Choroid plexus epithelial cell (primary cell): ENCODE measurements at places on chromosomes 3 and 15.

DNA sequence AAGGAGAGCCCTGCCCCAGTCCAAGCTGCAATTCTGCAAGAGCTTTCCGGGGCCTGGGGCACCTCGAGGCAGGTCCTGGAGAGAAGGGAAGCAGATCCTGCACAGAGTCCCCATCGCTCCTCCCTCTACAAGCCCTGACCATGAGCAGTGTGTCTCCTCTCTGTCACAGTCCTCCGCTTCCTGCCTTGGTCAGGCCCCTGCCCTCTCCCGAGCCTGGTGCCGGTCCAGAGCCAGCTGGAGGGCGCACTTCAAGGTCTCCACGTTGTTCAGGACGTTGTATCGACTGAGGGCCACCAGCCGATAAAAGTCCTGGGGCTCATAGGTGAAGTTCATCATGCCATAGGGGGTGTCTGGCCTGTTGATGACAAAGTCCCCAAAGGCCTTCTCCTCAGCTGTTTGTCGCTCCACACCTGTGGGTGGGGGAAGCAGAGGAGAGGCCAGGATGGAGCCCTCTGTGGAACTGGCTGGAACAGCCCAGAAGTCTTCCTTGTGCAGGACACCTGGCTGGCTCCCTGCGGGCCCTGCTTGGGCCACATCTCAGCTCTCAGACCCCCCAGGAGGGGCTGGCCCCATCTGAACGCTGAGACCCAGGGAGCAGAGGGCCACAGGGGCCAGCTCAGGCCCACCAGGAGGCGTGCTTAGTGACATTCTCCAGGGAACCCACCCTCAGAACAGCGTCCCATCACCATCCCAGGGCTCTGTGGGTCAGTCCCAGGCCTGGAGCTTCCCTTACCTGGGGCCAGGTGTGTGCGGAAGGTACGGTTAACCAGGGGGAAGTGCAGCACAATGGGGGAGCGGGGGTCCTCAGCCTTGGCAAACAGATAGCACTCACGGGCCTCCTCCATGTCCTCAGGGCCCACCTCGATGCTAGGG, 14.4 kb downstream of the PLA2G4F start:
- no peak for DNase-seq

DNA sequence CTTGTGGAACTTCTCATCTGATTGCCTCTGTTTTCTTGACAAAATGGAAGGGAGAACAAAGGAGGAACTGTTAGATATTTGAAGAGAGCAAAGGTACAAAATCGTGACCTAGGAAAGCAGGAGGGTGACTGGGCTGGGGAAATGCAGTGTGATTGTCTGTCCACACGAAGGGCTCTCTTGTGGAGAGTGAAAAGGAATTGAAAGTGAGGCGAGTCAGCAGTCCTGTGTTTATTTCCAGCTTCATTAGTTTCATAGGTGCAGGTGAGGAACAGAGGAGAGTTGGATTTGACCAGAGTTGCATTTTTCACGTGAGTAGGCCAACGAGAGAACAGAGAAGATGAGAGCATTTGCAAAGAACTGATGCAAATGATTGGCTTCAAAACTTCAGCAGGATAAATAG, 336.4 kb upstream of the SATB1 start:
- no peak for DNase-seq

DNA sequence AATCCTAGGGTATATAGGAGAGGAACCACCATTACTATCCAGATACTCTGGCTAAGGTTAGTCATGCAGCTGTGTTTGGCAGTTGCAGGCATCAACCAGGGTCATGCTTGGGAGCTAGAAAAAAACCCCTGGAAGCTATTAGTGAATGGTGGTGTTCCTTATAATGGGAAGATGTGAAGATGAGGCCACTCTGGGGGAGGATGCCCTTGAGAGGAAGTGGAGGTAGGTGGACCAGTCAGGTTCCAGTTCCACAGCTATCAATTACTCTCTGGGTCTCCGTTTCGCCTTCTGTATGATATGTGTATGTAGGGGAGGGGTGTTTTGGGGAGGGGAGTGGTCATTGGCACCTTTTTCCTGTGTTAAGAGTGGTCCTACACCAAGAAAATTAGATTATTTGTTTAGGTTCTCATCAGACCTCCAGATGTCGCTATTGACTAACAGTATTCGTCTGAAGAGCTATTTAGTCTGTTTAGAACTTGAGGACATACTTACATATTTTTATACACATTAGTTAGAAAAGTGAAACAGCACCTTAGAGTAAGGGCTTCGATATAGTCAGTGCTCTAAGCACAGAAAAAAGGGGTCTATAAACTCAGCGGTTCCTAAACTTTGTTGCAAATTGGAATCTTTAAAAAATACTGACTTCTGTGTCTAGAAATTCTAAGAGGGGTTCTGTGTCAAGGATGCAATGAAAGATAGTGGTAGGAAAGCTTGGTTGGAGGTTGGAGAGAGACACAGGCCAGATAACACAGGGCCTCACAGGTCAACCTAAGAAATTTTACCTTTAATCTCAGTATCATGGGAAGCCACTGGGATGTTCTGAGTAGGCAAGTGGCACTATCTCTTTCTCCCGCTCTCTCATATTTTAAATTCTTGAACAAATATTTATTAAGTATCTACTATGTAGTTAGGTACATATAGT, 9.1 kb upstream of the HPS3 start:
- peak; percentile 87 for DNase-seq

GRCh38 chr3:185137821-185138220, 15.0 kb downstream of the C3orf70 start:
- no peak for DNase-seq

- peak; percentile 86 for DNase-seq
Measured at GRCh38 chr3:66938338-66938963, 59.7 kb upstream of the KBTBD8 start.
